ENCODE measurements at places on chromosomes 5 and 9.

DNA sequence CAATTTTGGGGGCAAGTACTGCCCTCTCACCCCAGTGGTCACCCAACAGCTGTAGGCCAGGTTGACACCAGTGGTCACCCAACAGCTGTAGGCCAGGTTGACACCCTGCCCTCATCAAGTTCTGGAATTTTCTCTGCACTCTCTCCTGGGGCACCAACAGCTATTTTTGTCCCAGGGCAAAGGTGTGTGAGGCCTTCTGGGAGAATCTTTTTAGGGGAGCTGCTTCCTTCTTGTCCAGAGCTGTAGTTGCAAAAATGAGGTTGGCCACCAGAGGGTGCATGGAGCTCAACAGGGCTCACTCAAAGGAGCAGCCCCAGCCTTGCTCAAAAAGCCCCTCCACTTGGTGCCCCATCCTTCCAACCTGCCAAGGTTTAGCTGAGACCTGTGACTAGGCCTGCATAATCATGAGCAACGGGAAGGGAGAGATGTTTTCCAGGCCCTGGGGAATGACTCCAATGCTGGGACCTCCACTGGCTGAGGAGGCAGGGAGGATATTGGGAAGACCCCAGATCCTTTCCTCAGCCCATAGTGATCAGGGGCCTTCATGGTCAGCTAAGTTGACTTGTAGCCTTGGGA is 10.6 kb upstream of the P4HA2 start:
- peak; percentile 77 for DNase-seq

DNA sequence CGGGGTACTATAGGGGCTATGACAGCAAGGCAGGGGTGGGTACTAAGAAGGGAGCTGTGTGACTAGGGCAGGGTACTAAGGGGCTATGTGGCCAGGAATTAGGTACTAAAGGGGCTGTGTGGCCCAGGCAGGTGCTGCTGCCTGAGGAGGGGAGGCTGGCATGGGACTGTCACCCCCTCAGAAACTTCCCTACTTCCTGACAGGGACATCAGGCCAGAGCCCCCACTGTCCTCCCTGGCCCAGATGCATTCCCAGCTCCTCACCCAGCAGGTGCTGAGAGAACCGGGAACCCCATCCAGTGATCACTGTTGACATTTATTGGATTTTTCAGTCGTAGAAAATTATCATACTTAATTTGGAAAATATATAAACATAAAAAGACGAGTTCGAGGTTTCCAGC is 26.6 kb downstream of the IRX2 start:
- no peak for DNase-seq

DNA sequence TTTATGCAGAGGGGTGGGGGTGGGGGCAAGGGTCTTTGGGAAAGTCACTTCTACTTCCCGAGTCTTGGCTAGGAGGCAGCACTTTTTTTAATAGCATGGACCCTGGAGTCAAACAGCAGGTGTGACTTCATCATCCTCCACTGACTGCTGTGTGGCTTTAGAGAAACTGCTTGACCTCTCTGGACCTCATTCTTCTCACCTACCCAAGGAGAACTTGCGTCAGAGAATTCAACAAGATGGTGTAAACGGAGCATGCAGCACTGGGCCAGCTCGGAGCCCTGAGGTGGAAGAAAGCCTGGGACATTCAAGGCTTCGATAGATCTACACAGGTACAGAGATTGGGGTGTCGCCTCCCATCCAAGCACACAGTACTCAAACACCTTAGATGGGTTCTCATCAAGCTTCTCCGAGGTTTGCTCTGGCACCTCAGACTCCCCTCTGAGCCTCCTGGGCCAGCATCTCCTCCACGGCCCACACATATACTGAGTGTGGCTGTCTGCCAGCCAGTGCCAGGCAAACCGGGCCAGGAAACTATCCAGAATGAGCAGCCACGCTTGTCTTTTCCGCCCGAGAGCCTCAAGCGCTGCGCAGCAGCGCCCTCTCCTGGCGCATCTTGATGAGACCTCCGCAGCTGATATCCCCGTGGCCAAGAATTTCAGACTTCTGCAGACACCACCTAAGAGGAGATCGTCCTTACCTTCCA is 4.6 kb upstream of the SLC25A48 start:
- peak; percentile 65 for DNase-seq

DNA sequence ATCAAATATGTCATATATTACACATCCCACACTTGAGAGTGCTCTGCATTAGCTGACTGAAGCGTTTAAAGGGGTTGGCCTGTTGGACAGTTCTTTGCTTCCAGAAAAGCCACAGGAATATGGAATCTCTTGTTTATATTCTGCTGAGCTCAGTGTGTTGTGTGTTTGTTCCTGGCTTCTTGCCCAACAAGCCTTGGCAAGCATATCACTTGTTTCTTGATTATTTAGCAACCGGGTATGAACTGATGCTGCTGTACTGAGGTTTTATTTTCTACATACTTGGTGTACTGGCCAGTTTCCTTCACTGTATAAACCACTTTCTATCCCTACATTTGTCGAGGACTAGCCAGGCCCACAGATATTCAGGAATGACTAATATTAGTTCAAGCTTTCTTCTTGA is 378.9 kb downstream of the KCTD16 start:
- DNase-seq = peak; percentile 18

DNA sequence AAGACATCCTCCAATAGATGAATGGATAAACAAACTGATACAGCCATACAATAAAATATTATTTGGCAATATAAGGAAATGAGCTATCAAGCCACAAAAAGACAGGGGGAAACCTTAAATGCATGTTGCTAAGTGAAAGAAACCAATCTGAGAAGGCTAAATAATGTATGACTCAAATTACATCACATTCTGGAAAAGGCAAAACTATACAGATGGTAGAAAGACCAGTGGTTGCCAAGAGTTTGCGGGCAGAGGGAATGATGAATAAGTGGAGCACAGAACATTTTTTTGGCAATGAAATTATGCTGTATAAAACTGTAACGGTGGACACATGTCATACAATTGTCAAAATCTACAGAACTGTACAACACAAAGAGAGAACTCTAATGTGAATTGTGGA is 63.3 kb downstream of the CSF2 start:
- no peak for DNase-seq

- DNase-seq = no peak
Observed at GRCh38 chr9:7549249-7549648, 250.3 kb downstream of the DMAC1 start.

DNA sequence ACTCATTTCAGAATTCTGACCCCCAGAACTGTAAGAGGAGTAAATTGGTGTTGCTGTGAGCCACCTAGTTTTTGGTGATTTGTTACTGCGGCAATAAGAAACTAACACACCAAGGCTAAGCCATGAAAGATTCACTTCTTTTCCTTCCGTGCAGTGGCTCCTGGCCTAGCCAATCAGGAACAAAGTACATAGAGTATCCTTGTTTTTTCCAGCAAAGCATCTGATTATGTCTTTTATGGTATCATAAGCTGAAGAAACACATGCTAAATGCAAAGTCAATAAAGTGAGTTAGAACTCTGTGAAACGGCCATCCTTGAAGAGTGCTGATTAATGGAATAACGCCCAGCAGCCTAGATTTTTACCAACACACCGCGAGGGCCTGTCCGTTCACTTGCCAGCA is 11.4 kb downstream of the RNF130 start:
- no peak for DNase-seq

DNA sequence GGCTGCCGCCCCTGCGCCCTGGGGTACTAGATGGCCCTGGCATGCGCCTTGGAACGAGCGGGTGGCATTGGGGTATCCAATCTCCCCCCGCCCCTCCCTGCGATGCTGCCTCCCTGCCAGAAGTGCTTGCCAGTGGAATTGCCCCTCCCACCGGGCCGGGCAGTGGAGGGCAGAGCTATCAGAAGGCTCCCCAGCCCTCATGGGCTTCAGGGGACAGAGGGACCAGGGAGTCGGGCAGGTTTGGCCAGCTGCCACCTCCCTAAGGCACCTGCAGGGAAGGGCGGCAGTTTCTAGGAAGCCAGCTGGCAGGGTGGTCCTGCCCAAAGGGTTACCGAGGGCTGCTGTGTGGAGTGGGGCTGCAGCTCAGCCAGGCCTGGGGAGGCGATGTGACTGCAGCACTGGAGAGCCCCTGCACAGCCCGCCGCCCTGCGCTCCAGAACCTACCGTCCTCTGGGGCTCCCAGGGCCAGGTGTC is 52.8 kb upstream of the EGFL7 start:
- DNase-seq = no peak

GRCh38 chr5:93578813-93579691 is 2.0 kb downstream of the NR2F1-AS1 start:
- DNase-seq = no peak

GRCh38 chr5:118921866-118922265 is 66.5 kb downstream of the DTWD2 start:
- no peak for DNase-seq

DNA sequence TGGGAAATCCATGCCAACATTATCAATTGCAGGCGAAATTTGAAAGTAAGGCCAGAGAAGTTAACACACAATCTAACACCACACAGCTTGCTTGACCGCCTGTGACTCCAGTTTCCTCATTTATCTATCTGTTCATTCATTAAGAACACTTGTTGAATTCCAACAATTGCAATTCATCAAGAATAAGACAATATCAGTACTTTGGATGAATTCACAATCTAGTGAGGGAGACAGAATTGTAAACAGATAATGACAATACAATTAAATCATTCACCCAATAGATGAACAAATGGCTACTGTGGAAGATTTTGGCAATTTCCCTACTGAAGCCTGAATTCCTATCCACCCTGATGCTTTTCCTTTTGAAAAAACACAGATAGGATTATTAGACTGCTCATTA is 181.6 kb downstream of the TRIM36 start:
- DNase-seq = no peak

- DNase-seq = no peak
Observed at GRCh38 chr5:135365281-135365680, 33.8 kb downstream of the MACROH2A1 start.

- no peak for DNase-seq
Observed at GRCh38 chr9:90851444-90851843, 49.8 kb downstream of the SYK start.

DNA sequence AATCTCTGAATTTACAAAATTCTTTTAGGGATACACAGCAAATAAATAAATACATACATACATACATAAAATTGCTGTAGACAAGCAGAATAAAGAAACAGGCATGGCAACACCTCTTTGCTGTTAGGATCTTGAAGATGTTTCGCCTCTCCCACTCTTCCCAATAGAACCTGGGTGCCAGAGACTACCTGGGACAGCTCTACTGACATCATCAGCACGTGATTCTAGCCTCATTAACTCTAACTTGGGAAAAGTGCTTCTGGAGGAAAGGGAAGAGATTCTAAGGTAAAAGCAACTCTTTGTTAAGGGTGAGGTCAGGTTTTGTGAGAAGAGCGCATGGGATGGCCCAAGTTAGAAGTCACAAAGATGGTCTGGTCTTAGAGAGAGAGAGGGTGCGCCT is 339.1 kb downstream of the RFX3 start:
- no peak for DNase-seq

GRCh38 chr9:126147186-126147935 is 179.3 kb upstream of the MVB12B start:
- DNase-seq = no peak

- DNase-seq = no peak
Observed at GRCh38 chr5:22431840-22432239, 421.3 kb downstream of the CDH12 start.

DNA sequence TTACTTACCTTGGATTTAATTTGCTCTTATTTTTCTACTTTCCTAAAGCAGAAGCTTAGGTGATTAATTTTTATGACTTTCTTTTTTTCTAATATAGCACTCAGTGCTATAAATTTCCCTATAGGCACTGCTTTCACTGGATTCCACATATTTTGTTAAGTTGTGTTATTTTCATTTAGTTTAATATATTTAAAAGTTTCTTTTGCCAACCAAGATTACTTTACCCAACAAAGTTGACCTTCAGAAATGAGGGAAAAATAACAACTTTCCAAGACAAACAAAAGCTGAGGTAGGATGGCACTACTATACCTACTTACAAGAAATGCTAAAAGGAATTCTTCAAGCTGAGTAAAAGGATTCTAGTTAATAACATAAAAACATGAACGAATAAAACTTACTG is 8.8 kb upstream of the IFNB1 start:
- DNase-seq = no peak

GRCh38 chr5:93611976-93612854 is 29.2 kb downstream of the NR2F1 start:
- no peak for DNase-seq

Measured in breast epithelium (tissue), 4 donors.